ENCODE measurements at places on chromosomes 13 and 19. TPM values are rescaled to one million over a fixed set of nuclear protein-coding genes. Genes with fewer than 3 reads are reported as not detected.

CAMSAP3 gene
- 2.0 TPM for total RNA-seq

LRP3 gene
- total RNA-seq: 22.2 TPM

OLFM4 gene
- 0.38 TPM for total RNA-seq

ZNF317 gene
- 30.6 TPM for total RNA-seq

GRCh38 chr19:609004-609346 lies 19.3 kb downstream of the HCN2 start:
- ATAC-seq: no peak

DNA sequence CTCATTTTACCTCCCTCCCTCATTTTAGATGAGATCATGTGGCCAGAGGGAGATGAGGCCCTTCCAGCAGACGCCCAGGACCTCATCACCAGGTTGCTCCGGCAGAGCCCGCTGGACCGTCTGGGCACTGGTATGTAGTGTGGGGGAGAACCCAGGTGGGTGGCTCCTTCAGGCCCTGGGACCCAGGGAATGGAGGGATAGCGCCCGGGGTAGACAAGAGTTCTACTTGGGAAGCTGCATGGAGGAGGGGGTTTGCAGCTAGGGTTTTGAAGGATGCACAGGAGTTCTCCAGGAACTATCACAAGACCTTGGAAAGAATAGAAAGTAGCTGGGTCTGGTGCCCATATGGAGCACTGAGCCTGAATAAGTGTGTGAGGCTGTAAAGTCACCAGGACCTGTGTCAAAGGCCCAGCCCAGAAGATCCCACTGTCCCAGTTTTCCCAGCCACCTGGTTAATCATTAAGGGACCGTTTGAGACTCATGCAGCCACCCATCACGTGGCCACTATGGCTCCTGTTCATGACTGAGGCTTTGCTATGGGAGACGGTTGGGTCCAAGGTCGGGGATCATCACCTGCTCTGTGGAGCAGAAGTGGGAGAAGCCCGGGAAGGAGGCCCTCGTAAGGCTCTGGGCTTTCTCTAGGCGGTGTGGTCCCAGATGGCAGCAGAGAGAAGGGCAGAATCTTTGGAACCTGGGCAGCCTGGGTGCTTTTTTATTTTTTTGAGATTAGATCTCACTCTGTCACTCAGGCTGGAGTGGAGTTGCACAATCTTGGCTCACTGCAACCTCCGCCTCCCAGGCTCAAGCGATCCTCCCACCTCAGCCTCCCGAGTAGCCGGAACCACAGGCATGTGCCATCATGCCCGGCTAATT lies 17.0 kb upstream of the PIK3R2 start:
- no peak for ATAC-seq

GRCh38 chr19:39263912-39264305 lies 4.3 kb upstream of the IFNL2 start:
- peak; percentile 4 for ATAC-seq

- ATAC-seq: no peak
These were observed 11.6 kb upstream of the RNF113B start for GRCh38 chr13:98188544-98189166.

DNA sequence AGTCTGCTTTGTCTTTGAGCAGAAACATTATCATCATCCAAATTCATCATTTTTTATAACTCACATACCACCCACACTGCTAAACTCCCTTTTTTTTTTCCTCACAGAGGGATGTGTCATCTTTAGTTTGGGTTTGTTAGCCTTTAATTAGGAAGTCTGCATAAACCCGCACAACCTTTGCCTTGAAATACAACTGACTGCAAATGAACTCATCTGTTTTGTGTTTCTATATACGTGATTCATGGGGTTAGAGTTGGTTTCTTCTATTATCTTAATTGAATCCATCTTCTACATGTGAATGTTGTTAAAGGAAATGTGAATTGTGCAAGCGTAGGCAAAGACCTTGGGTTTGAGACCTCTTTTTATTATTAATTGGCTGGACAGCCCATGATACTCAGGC lies 102.7 kb downstream of the SLAIN1 start:
- ATAC-seq: peak; percentile 9

DNA sequence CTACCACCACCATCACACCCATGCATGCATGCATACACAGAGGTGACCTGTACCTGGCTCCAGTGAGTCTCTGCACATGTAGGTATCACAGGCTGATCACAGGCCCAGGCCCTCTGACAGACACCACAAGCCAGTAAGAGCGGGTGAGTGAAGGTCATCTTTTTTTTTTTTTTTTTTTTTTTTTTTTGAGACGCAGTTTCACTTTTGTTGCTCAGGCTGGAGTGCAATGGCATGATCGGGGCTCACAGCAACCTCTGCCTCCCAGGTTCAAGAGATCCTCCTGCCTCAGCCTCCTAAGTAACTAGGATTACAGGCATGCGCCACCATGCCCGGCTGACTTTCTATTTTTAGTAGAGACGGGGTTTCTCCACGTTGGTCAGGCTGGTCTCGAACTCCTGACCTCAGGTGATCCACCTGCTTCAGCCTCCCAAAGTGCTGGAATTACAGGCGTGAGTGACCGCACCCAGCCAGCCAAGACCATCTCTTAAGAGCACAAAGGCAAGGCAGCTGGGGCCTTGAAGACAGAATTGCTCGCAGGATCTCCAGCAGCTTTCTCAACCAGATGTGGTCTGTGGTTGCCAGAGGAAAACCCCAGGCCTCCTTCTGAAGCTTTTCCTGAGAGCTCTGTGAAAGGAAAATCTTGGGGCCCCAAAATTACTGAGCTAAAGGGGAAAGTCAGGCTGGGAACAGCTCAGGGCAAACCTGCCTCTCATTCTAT lies 3.2 kb upstream of the NKG7 start:
- no peak for ATAC-seq

DNA sequence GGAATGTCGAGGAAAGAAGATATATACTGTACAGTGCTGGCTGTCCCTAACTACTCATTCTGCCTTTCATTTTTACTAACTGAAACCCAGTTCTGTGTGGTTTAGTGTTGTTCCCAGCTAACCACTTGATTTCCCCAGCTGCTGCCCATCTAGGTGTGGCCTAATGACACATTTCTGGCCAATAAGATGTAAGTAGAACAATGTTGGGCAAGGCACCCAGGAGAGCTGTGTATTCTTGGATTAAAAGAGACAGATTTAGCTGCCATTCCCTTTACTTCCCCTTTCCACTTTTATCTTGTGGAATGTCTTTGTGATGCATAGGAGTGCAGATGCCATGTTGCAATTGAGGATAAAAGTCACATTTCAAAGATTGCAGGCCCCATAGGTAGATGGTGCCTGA lies 28.3 kb upstream of the PCDH9 start:
- ATAC-seq: no peak

All from motor neuron (in vitro differentiated cells).